ENCODE measurements at places on chromosomes 5 and 9.

- DNase-seq: no peak
Observed at GRCh38 chr9:125393426-125393825, 131.8 kb downstream of the GAPVD1 start.

DNA sequence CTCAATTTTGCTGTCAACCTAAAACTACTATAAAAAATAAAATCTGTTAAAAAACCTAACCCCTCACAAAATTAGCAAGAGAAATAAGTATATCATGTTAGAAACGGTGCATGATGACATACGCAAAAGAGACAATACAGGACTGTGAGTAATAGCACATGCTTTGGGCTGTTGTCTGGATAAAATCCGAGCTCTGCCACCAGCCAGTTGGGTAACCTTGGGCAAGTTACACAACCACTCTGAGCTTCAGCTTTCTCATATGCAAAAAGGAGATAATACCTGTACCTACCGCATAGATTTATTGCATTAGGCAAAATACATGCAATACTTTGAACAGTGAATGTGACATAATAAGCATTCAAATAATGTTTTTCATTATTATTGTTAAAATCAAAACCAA lies 481.7 kb downstream of the TLE1 start:
- DNase-seq: no peak

DNA sequence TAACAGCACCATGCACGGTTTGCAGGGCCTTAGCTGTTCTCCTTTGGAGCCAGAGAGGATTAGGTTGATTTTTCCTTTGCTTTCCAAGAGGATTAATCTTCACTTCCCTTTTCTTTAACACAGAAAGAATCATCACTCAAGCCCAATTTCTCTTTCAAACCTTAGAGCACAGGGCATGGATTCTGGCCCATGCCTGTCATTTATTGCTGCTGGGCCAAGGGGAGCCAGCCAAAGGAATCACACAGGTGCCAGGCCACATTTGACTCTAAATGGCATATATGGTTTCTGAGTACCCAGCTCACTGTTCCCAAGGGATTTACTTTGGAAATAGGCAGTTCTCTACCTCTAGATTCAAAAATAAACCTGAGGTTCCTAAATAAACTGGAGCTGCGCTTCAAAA lies 58.3 kb downstream of the FBXL7 start:
- DNase-seq: no peak

DNA sequence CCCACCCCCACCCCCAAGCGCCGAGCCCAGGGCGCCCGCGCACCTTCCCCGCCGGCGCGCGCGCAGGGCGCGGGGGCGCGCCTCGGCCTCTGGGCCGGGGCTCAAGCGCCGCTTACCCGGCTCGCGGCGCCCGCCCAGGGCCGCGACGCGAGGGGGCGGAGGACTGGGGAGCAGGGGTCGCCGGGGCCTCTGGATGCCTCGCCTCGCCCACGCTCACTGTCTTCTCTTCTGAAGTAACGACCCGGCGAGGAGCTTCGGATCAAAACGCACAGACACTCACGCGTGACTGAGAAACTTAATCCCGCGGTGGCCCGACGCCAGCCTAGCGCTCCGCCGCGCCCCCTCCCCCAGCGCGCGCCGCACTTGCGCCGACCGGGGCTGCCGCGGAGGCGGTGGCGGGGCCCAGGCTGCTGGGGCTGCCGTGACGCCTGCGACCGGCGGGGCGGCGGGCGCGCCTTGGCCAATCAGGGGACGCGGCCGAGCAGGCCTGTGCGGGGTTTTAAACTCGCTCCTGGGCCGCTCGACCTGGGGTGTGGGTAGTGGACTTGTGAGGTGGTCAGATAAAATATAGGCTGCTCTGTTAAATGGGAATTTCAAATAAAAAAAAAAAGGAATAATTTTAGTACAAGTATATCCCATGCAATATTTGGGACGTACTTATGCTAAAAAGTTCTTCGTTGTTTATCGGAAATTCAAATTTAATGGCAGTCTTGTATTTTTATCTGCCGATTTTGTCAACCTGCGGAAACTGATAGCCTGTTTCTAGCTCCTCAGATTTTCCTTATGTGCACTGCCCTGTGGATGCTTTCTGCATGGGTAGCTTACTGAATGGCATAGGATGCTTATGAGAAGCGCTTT lies at the start of gene MPDZ:
MPDZ (minus strand) TSS at position 409 of the 858 bp plus-strand sequence. CDS start 29,377 bp downstream, outside the sequence.
- DNase-seq: peak; percentile 85

GRCh38 chr9:5185220-5185840 lies at the start of gene INSL6:
Gene INSL6, minus strand, starts transcription at chr9:5185639. Its CDS starts 37 bp downstream, at chr9:5185602.
- no peak for DNase-seq

- DNase-seq: no peak
Observed at GRCh38 chr5:179805529-179806249, 977 bp downstream of the MGAT4B start.
